ENCODE measurements at places on chromosomes 11 and 22.

DNA sequence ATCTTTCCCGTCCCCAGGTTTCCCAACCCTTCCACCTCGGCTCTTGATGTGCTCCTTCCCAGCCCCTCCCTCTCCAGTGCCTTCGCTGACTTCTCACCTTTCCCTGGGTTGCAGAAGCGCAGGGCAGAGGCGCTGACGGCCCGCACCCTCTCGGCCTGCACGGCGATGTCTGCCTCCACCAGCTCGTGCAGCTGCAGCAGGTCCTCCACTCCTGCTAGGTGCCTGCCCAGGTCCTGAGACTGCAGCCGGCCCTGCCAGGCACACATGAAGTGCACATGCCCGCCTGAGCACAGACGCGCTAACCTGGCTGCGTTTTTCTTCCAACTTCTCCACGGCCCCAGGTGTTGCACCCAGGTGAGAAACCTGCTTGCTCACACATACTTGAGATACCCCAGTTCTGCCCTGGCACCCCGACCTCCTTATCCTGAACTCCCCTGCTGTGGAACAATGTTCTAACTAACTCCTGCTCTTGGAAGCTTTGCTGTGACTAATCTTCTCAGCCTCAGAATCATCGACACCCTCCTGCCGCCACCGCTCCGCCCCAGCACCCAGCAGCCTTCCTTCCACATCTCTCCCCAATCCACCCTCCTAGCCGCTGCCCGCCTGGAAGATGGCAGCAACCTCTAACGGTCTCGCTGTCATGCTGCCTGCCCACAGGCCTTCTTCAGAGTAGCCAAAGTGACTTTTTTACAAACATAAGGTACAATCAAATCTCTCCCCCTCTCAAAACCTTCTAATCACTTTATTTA lies 23.3 kb downstream of the SPTBN2 start:
- no peak for DNase-seq

GRCh38 chr11:3947061-3947460 lies 91.6 kb downstream of the STIM1 start:
- no peak for DNase-seq

DNA sequence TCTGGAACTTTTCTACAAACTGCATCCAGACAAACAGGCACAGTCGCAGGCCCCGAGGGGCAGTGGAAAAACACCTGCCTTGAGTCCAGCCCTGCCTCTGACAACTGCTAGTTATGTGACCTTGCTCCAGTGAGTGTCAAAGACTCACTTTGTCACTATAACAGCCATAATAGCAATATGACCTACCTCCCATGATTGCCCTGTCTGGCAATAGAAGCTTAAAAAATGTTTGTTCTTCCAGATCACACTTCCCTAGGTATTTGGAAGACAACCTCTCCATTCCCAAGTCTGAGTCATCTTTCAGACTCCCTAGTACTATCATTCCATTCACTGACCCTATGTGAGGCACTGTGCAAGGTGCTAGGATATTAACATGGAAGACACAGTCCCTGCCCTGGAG lies 74.5 kb downstream of the RPL27A start:
- no peak for DNase-seq

- DNase-seq, result no peak
Observed at GRCh38 chr11:3685923-3686322, 14.7 kb upstream of the CHRNA10 start.
